ENCODE measurements at places on chromosomes 11 and 22. TPM values are rescaled to one million over a fixed set of nuclear protein-coding genes. Genes with fewer than 3 reads are reported as not detected.
A peak's percentile ranks its signal among the peaks of the same experiment; 100 is the strongest.

Gene TMEM218
- total RNA-seq = 39.9 TPM

Gene HPX
- total RNA-seq = 3.5 TPM

Gene BIK
- 6.1 TPM for total RNA-seq

Gene OR5B21
- not detected for total RNA-seq

Gene SMC1B
- not detected for total RNA-seq

Gene KRTAP5-9
- total RNA-seq = 0.37 TPM

Gene SLC7A4
- 1.1 TPM for total RNA-seq

DNA sequence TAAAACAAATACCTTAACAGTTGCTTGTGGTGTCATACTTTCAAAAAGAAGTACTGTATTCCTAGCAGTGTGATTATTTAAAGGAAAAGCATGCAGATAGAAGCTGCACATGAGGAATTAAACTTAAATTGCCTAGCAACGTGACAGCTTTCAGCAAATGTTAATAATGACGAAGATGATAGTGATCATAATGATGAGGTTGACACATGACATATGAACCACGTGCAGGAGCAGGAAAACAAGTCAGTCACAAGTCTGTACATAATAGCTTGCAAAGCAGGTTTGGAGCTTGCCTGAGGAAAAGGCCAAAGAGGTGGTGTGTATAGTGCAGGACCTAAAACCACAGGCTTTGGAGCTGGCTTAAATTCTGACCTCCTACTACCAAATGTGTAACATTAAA lies 30.6 kb upstream of the PIK3C2A start:
- DNase-seq = no peak

GRCh38 chr11:108698844-108699642 lies 34.2 kb downstream of the DDX10 start:
- DNase-seq = peak; percentile 6

- DNase-seq = no peak
Observed at GRCh38 chr22:27867085-27867952, 51.7 kb downstream of the PITPNB start.

DNA sequence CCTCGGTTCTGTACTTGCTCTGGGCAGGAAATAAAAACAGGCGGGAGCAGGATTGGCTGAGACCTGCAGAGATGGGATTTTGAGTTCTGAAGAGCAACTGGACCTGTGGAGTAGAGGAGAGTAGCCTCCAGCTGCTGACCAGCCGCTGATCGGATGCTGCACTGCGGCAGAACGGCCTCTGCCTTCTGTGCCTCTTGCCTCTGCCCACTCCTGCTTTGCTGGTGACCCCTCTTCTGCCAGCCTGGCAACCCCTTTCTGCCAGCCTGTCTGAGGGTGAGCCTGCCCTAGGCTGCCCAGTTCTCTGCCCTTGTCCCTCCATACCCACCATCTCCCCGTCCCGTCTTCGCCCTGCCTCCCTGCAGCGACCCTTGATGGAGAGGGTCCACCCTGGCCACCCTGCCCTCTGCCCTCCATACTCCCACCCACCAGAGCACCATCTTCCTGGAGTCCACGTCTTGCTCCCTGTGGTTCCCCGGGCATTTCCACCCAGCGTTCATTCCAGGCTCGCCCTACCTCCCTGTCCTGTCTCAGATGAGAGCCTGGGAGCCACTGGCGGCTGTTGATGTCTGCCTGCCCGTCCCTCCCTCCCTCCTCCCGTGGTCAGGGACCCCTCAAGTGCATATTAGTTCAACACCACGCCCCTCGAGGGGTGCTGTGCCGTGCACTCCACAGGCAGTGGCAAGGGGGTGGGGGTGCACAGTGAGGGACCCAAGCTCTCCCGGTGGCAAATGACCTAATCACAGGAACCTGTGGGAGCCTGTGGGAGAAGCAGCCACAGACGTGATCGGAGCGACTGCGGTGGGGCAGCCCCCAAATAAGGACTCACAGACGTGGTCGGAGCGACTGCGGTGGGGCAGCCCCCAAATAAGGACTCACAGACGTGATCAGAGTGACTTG lies 863.3 kb downstream of the TBC1D22A start:
- DNase-seq = no peak

DNA sequence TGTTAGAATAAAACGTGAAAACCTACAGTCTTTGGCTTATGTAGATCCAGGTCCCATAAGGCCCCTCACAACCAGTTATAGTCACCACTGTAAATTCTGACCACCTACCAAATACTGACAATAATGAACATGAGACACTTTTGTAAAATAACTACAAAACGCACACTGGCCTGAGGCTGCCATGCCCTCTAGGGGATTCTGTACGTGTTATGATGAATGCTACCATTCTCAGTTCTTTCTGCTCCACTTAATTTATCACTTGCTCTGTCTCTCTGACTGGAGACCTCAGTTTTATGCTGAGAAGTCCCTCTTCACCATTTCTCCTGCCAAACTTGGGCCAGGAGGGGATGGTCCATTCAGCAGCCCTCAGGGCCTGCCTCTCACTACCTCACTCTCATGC lies 18.7 kb upstream of the TMPRSS5 start:
- no peak for DNase-seq

DNA sequence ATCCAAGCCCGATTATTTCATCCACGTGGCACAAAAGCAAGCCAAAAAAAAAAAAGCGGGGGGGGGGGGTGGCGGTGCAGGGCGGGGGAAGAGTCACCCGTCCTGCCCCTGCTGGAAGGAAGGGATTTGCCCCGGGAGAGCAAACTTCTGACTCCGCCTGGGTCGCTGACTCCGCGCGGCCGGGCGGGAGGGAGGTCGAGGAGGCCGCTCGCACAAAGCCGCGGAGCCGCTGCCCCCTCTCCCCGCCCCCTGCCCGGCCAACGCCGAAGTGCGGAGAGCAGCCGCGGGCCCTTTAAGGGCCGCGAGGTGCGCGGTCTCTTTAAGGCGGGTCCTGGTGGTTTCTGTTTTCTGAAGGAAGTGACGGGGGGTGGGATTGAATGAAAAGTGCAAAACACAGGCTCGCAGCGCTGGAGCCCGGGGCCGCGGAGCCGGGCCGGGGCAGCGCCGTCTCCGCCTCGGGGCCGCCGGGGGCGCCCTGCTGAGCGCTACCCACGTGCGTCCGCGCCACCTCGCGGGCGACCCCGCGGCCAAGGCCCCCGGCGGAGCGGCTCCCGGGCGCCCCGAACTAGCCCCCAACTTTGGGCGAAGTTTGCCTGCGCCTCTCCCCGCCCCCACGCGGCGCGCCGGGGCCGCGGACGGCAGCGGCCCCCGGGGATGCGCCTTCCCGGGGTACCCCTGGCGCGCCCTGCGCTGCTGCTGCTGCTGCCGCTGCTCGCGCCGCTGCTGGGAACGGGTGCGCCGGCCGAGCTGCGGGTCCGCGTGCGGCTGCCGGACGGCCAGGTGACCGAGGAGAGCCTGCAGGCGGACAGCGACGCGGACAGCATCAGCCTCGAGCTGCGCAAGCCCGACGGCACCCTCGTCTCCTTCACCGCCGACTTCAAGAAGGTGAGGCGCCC lies at the start of gene OAF:
Gene OAF, plus strand, starts transcription at position 407 of the 896 bp plus-strand sequence. Its CDS starts 248 bp downstream, at position 655.
- peak; percentile 95 for DNase-seq

DNA sequence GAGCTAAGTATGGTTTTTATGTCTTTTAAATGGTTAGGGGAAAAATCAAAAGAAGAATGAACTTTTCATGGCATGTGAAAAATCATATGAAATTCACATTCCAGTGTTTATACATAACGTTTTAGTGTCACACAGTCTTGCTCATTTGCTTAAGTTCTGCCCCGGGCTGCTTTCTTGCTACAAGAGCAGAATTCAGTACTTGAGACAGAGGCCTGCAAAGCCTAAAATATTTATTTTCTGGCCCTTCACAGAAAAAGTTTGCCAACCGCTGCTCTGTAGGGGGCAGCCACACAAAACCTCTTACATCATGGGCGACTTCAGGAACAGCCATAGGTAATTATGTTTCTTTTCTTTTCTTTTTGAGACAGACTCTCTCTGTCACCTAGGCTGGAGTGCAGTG lies 1.0 kb upstream of the ATG2A start:
- peak; percentile 77 for DNase-seq

DNA sequence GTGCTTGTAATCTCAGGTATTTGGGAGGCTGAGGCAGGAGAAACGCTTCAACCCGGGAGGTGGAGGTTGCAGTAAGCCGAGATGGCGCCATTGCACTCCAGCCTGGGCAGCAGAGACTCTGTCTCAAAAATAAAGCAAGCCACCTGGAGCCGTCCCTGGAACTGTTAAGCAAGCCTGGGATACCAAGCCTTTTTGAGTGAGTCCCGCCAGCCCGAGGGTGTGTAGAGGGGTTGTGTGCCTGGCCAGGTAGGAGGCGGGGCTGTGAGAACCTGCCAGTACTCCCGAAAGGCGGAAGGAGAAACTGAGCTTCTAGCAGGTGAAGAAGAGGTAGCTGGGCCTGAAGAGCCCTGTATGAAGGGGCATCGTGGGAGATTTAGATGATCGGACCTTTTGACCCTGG lies 52.4 kb downstream of the TRIOBP start:
- no peak for DNase-seq

GRCh38 chr22:40040927-40041326 lies 46.2 kb downstream of the FAM83F start:
- DNase-seq = peak; percentile 98

GRCh38 chr22:47165338-47166032 lies 403.0 kb downstream of the TBC1D22A start:
- DNase-seq = no peak

GRCh38 chr11:122523846-122524805 lies 131.4 kb upstream of the UBASH3B start:
- DNase-seq = peak; percentile 90

DNA sequence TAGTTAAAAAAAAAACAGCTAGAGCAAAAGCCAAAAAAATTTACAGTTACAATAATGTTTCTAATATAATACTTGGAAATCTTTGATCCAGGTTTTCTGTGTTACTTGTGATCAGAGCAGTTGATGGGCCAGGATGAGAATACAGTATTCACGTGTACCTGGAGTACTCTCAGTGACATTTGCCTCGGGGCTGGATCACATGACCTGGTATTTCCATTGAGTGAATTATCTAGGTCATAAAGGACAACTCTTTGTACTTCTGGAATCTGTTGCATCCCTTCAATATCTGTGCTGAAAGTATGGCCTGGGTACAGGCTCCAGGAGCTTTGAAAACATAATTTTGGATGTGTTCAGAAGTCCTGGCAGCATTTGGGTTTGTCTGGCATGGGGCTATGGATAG lies 93.5 kb downstream of the GRAMD1B start:
- no peak for DNase-seq

- no peak for DNase-seq
Observed at GRCh38 chr11:71927820-71928736, at the start of gene XNDC1N. Gene XNDC1N, minus strand, starts transcription at chr11:71928594. Its CDS starts 5,241 bp downstream, at chr11:71923353.

DNA sequence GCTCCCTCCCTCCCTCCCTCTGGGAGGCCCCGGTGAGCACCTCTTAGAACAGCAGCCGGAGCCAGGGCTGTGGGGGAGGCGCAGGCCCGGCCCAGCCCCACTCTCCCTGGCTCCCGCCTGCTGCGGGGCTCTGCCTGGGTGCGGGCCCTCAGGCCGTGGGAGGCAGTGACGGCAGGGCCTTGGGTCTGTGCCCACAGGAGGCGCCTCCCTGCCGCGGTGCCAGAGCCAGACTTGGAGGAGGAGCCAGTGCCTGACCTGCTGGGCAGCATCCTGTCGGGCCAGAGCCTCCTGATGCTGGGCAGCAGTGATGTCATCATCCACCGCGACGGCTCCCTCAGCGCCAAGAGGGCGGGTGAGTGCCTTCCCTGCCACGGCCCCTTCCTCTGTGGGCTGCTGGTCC lies 9.5 kb downstream of the IRF7 start:
- no peak for DNase-seq

Data from lung (tissue), 17 donors.